ENCODE measurements at places on chromosomes 16 and 17. TPM values are rescaled to one million over a fixed set of nuclear protein-coding genes. Genes with fewer than 3 reads are reported as not detected.

The MAF gene
- 0.26 TPM for total RNA-seq

The ANKFN1 gene
- total RNA-seq, result not detected

The SPN gene
- not detected for total RNA-seq

The OR1A1 gene
- not detected for total RNA-seq

The SCO1 gene
- 57.1 TPM for total RNA-seq

Measured in A549 treated with dexamethasone at 1 μM for 4 hours (cell line).